Inflammatory macrophage treated with lipopolysaccharide for 1 hour (primary cell): ENCODE measurements at places on chromosomes 13 and 19.

DNA sequence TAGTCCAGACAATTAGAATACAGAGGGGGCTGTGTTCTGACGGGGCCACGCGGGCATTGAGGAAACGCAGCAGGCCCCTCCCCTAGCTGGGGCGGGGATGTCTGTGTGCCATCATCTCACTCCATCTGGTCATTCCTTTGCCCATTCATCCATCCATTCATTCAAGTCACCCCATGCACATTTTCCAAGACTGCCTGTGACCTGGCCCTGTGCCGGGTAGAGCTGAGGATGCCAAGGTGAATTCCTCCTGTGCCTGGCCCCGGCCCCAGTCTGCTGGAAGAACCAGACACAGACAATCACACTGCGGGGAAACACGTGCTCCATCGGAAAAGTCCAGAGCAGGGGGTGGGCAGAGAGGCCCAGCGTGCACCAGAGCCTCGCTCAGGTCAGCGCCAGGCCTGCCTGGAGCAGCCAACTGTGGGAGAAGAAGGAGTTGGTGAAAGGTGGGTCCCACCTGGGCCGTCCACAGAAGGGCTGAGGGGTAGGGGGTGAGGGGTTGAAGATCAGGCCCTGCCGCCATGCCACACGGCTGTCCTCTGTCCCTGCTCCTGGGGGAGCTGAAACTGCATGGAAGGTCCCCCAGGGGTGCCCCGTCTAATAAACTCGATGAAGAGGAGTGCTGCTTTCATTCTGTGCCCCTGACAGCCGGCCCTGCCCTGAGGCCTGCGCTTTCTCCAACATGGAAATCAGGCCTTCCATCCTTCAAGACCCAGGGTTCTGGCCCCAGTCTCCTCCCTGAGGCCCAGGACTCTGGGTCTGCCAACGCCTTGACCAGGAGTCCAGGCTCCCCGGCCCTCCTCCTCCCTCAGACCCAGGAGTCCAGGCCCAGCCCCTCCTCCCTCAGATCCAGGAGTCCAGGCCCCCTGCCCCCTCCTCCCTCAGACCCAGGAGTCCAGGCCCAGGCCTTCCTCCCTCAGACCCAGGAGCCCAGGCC is 1.6 kb upstream of the CACNG6 start:
- no peak for DNase-seq

DNA sequence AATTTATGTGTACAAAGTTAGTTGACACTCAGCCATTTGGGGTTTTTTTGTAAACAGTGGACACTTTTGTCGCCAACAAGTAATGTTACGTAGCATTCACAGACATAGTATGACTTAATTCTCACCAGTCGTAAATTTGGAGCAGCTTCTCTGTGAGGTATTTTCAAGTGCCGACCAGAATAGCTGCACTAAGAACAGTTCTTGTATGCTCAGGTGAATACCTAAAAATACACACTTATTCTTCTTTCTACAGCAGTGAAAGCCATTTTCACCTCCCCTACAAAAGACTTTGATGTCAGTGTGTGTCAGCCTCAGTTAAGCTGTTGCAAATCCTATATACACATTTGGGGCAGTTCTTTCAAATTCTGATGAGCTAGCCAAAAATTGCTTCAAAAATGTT is 206.5 kb downstream of the ENOX1 start:
- no peak for DNase-seq

DNA sequence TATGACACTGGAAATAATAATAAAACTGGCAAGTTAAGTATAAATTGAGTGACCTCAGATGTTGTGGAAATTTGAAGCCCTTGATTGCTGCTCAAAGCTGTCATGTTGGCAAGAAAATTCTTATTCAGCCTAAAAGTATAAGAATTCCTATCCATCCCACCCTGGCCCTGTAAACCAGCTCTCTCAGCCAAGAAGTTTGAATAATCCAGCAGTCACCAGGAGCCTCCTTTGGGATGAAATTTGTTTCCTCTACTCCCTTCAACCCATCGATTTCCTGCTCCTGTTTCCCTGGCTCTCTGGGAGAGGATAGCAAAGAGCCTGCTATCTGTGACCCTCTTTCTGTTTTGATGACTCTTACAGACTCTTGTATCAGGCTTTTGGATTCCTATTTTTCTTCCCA is 169.3 kb downstream of the LHFPL6 start:
- DNase-seq: no peak

DNA sequence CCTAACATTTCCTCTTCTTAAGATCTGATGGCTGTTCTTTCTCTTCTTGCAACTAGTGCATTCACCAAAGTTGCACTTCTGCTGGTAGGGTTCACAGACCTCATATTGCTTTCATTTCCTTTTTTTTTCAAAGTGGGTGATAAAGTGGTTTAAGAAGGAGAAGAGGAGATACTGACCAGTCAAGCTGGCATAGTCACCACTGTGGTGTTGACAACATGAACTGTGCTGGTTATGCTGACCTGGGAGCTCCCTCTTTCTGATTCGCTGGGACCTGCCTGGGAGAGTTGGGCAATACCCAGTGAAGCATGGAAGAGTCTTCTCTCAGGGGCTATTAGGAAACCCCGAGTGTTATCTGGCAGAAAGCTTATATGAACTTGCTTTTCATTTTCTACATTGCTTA is 222.9 kb downstream of the SLITRK5 start:
- peak; percentile 18 for DNase-seq

GRCh38 chr19:44839276-44839675 is 6.8 kb upstream of the NECTIN2 start:
- DNase-seq: no peak

DNA sequence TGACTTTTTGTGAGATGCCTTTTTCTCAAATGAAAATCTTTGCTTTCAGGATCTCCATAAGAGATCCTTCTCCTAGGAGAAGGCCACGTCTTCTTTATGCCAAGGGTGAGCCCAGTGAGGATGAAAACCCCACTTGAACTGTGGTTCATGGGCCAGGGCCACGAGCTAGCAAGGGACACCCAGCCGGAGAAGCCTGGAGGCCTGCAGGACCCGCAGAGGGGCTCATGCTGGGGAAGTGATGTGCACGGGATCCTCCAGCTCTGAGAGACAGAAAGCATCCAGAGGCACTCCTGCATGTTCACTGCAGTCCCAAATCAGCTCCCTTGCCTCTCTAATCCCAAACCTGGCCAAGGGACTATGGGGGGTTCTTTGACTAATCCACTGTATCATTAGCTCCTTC is 168.9 kb downstream of the UQCRFS1 start:
- DNase-seq: no peak

- peak; percentile 65 for DNase-seq
Measured at GRCh38 chr13:30739761-30740642, 4.7 kb downstream of the ALOX5AP start.

GRCh38 chr13:76620036-76620435 is 266.2 kb downstream of the KCTD12 start:
- no peak for DNase-seq

DNA sequence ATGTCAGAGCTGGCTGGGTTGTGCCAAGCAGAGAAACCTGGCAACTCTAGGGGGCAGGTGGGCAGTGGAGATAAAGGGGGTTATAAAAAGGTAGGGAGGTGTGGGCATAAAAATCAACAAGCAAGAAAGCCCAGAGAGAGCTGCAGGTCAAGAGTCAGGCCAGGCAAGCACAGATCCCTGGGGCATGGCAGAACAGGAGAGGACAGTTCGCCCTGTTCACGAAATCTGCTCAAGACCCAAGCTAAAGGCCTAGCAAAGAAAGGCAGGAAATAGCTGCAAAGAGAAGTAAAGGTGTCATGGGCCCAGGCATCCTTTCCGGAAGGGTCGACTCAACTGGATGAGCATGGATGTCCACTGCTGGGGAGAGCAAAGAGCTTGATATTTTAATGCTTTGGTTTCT is 3.4 kb downstream of the MBNL2 start:
- no peak for DNase-seq

DNA sequence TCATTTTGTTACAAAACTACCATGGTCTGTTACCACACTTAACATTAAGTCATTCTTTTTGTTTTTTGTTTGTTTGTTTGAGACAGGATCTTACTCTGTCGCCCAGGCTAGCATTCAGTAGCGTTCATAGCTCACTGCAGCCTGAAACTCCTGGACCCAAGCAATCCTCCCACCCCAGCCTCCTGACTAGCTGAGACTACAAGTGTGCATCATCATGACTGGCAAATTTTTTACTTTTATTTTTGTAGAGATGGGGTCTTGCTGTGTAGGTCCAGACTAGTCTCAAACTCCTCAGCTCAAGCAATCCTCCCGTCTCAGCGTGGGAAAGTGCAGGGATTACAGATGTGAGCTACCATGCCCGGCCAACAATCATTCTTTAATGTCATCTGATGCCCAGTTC is 3.3 kb downstream of the ALDH16A1 start:
- DNase-seq: no peak

GRCh38 chr19:4748589-4748988 is 24.9 kb upstream of the DPP9 start:
- no peak for DNase-seq

GRCh38 chr19:32404933-32405430 is 588 bp upstream of the DPY19L3 start:
- peak; percentile 28 for DNase-seq

- DNase-seq: no peak
Measured at GRCh38 chr13:91747186-91747585, 348.8 kb downstream of the GPC5 start.

GRCh38 chr19:41218615-41219507 is at the start of gene AXL:
Gene AXL (plus strand): TSS chr19:41219223. CDS start chr19:41219393, 170 bp downstream.
- no peak for DNase-seq

DNA sequence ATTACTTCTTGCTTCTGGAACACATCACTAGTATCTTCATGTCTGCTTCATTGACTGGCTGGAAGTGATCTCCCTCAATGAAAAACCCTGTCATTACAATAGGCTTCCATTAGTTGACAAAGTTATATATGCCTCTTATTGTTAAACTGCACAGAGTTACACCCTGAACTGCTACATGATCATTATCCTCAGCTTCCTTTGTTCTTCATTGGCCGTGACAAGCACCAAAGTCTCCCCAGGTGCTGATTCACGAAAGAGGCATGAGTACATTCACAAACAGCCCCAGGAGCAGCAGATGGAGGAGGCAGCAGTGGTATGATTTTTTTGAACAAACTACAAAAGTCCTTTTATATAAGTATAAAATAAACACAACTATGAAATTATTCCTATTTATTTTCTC is 51.4 kb downstream of the VWA8 start:
- no peak for DNase-seq

DNA sequence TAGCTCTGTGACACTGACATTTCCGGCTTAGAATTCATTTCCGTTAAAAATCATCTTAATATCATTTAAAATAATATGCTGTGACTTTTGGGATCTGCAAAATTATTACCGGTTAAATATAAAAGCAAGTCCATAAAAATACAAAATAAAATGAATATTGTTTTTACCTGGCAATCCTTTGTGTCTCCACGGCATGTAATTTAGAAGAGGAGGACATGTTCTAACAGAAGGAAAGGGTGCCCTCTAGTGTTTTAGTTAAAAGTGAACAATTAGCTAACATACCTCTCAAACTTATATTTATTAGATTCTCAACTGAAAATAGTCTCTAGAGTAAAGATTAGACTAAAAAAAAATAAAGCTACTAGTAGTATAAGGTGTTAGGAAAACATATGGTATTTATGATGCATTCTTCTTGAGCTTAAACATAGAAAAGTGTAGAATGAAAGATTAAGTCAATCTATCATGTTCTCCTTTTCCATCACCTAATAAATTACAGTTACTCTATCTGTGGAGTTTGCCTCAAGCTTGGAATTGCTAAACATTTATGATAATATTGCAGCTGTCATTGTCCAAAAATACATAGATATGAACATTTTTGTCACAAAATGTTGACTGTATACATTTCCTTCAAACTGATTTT is 676.7 kb upstream of the SPRY2 start:
- DNase-seq: peak; percentile 70

- no peak for DNase-seq
Measured at GRCh38 chr13:44817131-44817671, 172.1 kb downstream of the NUFIP1 start.

DNA sequence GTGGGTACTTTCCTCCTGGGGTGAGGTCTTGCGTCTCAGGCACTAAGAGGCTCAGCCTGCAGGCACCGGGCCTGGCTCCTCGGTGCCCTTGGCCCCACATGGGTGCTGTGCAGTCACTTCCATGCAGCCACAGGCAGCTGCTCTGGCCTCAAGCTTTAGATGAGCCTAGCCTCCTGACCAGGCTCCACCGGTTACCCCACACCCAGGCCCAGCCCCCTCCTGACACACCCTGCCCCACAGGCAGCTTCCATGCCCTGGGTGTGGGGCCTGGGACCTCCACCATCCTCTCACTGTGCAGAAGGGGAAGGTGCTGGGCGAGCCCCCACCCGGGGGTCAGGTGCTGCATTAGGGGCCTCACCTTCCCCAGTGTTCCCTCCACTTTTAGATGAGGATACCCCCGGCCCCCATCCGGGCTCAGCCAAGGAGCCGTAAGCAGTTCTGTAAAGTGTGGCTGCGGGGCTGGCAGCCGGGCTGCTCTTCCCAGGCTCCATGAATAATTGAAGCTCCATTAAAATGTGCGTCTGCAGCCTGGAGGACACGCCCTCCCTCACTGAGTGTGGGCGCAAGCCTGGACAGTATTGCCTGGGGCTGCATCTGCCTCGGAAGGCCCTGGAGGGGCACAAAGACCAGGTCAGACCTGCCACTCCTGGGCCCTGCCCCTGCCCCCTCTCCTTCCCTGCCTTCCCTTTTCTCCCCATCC is 72.5 kb upstream of the KCTD15 start:
- no peak for DNase-seq

- no peak for DNase-seq
Measured at GRCh38 chr19:56119582-56119978, 1.5 kb downstream of the ZNF787 start.

DNA sequence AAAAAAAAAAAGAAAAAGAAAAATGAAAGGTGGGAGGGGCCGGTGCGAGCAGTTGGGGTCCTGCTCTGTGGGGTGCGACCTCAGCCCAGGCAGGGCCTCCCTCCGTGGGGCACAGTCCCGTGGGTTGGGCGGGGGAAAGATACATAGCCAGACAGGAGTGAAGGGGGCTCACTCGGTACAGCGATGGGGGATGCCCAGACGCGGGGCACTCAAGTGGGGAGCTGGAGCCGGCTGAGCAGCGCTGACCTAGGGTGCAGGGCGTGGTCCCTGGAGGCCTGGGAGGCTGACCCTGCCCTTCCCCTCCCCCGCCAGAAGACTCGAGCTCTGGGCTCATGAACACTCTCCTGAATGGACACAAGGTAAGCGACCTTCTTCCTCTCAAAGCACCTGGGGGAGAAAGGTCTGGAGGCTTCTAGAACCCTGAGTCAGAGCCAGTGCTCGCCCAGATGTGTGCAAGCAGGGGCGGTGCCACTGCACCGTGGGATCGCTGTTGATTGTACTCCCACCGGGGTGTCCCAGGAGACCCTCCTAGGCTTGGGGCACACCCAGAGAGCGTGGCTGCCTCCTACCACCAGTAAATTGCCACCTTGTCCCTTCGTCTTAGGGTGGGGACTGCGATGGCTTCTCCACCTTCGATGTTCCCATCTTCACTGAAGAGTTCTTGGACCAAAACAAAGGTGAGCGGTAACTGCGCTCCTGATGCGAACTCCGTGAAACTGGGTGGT is 3.4 kb downstream of the HMG20B start:
- no peak for DNase-seq

GRCh38 chr13:94765814-94766213 is 53.5 kb upstream of the SOX21 start:
- DNase-seq: no peak
